ENCODE measurements at places on chromosomes 11 and 22. TPM values are rescaled to one million over a fixed set of nuclear protein-coding genes. Genes with fewer than 3 reads are reported as not detected.

DNA sequence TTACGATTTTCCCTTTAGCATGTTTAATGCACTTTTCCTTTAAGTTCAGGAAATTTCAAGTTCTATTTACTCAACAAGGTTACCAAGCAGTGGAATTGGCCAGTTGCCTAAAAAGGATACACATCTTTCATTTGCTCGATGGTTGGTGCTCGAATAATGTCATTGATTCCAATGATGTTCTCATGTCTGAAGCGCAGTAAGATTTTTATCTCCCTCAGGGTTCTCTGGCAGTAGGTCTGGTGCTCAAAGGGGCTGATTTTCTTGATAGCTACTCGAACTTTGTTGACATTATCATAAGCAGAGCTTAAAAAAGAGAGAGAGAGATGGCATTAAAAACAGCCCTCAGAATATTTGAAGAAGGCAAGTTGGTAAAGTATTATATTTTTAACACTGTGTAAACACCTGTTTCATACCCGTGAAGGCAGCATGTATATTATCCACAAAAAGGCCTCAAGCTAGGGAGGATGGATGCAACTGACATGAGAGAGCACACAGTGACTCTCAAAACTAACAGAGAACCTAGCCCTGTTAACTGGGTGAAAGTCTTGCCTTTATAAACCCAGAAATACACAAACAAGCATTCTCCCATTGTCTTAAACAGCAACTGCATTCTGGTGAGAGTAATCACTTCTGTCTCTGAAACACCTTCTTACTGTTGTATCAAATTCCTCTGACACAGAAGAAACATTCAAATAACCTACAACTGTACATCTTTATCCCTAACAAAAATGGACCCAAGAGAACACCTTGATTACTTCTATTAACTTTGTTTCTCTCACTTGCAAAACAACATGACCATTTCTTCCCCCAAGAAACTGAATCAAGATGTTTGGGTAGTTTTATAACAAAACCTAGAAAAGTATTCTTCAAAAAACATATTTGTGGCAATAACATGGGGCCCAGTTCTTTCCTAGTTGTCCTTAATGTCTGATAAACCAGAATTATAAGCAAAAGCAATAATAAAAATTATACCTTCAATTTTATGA is 59.6 kb downstream of the MAPK1 start:
- DNase-seq, result no peak

GRCh38 chr22:40509401-40510134 is 127.0 kb downstream of the MRTFA start:
- peak; percentile 88 for DNase-seq

The POU2AF3 gene
- total RNA-seq, result not detected

The NELL1 gene
- not detected for total RNA-seq

- no peak for DNase-seq
These were observed 17.9 kb upstream of the NAP1L4 start for GRCh38 chr11:3010004-3010403.

DNA sequence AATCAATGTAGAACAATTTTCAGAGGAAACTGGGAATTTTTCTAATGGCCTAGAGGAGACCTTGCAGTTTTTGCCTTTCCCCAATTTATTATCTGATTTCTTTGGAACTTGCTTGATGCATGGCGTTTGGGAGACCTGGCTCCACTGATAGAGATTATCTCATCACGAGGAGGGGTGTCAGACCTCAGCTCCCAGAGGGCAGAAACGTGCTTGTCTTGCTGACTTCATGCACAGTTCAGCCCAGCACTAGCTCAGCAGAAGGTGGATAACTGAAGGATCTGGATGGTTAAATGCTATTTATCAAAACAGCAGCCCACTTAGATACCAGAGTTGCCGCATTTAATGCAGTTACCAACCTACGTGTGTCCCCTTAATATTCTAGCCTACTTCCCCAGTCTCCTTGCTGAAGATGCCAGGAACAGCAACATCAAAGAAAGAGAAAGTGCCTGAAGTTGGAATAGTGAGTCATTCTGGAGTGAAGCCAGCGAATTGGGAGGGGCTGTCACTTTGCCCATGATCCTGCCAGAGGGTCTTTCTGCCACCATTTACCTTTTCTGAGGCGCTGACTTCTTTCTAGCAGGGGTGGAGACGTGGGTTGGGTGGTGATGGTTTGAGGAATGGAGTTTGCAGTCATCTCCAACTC is 133.5 kb upstream of the CADM1 start:
- no peak for DNase-seq

DNA sequence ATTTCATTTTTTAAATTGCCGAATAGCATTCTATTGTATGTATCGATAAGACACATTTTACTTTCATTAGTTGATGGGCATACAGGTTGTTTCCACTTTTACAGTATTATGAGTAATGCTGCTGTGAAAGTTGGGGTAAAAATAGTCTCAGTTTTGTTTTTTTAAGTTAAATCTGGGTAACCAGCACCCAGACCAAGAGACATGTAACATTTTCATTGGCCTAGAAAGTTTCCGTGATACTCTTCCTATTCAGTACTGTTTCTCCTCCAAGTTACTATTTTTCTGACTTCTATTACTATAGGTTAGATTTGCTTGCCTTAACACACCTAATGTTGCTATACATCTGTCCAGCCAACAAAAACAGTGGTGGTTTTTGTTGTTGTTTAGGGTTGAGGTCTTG is 12.3 kb downstream of the IPO7 start:
- DNase-seq, result no peak

- DNase-seq, result no peak
These were observed 12.9 kb upstream of the CAT start for GRCh38 chr11:34425867-34426266.

GRCh38 chr11:77423624-77424023 is 50.3 kb downstream of the PAK1 start:
- no peak for DNase-seq

GRCh38 chr11:102704841-102705240 is 728 bp downstream of the MMP27 start:
- no peak for DNase-seq

- no peak for DNase-seq
These were observed 6.1 kb upstream of the CHST1 start for GRCh38 chr11:45671246-45672171.

DNA sequence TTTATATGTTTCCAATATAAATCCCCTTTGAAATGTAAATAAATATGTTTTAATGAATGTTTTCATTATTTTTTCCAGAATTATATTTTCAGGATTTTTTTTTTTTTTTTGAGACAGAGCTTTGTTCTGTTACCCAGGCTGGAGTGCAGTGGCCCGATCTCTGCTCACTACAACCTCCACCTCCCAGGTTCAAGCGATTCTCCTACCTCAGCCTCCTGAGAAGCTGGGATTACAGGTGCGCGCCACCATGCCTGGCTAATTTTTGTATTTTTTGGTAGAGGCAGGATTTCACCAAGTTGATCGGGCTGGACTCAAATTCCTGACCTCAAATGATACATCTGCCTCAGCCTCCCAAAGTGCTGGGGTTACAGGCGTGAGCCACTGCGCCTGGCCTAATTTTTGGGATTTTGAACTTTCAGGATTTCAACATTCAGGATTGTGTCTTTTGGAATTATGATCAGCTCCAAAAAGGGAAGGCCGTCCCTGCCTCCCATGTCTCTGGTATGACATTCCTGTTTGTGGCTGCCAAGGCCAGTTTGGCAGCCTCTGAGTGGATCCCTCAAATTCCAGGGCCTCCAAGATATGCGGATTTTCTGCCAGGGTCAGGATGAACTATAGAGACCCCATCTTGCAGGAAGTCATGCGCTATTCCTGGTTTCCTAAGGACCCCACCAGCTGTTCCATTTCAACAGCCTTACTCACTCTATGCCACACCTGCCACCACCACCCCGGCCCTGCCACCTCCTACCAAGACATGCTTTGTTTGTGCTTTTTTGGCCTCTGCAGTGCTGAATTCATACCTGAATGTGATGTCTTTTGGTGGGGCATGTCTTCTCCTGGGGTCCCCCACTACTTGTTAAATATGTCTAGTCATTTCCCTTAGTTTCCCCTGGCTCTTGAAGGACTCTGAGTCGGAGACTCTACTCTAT is 21.9 kb upstream of the TMPRSS4 start:
- DNase-seq, result no peak

GRCh38 chr22:21457023-21457787 is 10.0 kb upstream of the TMEM191C start:
- DNase-seq, result no peak

The UPK3A gene
- total RNA-seq, result 2.1 TPM

DNA sequence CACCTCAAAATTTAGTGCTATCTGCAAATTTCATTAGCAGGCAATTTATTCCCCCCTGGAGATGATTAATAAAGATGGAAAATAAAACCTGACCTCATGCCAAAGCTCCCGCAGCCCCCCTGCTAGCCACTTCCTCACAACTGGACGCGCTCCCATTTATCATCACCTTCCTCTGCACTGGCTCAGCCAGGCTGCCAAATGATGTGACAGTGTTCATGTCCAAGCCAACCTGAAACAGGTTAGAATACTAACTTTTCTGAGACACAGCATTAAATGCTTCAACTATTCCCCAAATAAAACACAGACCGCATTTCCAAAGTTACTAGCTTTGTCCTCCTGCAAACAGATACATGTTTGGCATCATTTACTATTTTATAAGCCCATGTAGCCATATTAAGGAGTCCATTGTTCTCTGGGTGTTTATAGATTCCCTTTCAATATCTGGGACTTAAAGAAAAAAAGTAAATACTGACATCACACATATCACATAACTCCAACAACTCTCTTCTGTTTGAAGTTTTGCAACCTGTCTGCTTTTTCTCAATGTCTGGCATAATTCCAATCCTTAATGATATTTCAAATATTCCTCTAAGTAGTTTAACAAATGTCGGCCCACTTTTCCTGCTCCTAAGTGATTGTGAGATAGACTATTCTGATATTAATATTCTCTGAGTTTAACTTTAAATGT is 829.7 kb upstream of the FAT3 start:
- DNase-seq, result no peak

DNA sequence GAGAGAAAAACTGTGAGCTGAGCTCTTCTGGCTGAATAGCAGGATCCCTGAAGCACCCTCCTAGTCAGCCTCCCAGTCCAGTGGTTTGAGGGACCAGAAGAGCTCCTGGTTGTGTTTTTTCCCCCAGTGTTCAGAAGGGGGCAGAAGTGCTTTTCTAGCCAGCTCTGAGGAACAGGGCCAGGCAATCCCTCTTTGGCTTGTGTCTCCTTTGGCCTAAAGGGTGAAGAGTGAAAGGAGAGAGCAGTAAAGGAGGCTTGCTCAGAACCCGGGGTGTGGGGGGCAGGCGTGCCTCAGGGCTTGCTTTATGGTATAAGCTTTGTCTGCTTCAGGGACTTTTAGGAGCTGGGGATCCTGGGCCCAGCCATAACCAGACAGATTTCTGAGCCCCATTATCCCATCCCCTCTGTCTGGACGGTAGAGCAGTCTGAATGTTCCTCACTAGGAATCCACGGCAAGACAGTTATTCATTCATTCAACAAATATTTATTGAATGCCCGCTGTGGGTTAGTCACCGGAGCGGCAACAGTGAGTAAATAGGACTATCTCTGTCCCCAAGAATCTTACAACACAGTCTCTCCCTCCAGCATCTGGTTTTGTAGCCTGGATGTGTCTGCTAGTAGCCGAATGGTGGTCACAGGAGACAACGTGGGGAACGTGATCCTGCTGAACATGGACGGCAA is 14.5 kb downstream of the ACP2 start:
- no peak for DNase-seq

The TBX10 gene
- total RNA-seq, result not detected

- DNase-seq, result peak; percentile 41
These were observed 11.3 kb upstream of the MOGAT2 start for GRCh38 chr11:75706260-75706729.

The VPREB3 gene
- total RNA-seq, result not detected

DNA sequence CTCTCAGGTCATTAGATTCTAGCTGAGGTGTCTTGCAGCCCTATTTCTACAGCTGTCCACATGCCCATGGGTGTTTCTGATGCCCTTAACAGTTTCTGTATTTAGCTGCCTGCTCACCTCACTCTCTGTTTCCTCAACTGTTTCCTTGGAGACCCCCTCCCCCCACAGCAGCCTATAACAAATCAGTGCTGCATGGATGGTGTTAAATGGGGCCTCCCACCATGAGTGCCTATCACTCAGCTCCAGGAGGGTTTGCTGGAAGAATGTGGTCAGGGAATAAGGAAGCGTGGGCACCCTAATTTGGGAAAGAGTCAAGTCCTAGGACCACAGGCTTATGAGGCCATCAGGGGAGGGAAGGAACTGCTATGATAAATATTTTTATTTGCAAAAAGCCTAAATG is 8.6 kb downstream of the KLHL35 start:
- no peak for DNase-seq

- DNase-seq, result no peak
These were observed 118.8 kb downstream of the MPPED1 start for GRCh38 chr22:43530349-43531201.

DNA sequence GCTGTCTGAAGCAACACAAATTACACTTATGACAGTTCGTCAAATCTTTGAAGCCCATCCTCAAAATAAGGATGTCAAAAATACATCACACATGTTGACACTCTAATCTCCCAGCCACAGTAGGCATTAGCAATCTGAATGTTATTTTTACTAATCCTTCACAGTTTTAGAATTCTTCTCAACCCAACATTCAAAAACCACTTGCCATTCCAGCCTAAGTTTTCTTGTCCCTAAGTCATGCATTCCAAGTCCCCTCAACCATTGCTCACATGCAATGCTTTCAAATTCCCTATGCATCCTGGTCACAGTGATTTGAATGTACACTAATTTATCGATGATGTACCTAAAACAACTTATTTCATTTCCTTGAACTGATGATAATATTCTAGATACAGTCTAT is 7.5 kb downstream of the BDNF start:
- DNase-seq, result no peak

- DNase-seq, result peak; percentile 66
These were observed 61.5 kb downstream of the IGLL1 start for GRCh38 chr22:23518376-23519187.

DNA sequence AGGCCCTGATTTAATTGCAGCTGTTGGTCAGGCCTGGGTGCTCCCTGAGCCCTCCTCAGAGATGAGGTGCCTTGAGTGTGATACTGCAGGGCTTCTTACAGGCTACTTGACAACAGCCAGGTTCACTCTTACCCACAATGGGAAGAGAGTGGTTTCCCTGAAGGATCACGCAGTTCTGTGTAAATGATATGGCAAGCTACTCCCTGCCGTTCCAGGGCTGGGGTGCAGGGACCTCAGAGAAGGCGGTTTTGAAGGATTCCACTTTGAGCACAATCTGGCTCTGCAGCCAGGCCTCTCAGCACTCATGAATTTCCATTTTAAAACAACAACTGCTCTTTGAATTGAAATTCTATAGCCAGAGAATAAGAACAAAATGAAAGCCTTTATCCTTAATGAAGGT is 92.9 kb downstream of the SLC17A6 start:
- DNase-seq, result no peak

- no peak for DNase-seq
These were observed 1.4 kb upstream of the MUC2 start for GRCh38 chr11:1073261-1073724.

The SLC1A2 gene
- not detected for total RNA-seq

DNA sequence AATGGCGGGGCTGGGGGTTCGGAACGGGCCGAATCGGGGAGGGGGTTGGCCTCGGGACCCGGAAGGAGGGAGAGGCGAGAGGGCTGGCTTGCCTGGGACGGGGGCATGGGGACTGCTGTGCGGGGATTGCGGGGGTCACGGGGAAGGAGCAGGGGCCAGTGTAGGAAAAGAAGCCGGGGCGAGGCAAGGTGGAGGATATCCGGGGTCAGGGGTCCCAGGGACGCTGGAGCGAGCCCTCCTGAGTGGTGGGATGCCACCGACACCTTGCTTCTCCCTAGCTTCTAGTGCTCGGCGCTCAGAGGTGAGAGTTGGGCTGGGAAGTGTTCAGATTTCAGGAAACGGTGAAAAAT is 426 bp upstream of the GDPD5 start:
- DNase-seq, result no peak

All from Caki2 (cell line).